ENCODE measurements at places on chromosomes 5 and 9. TPM values are rescaled to one million over a fixed set of nuclear protein-coding genes. Genes with fewer than 3 reads are reported as not detected.

Gene RANBP6
- total RNA-seq: 45.4 TPM

Gene PCDHGB4
- 3.3 TPM for total RNA-seq

Gene C8G
- total RNA-seq: 1.2 TPM

Gene ASPN
- 6.7 TPM for total RNA-seq

Gene PCDHAC1
- 0.85 TPM for total RNA-seq

Gene BSPRY
- total RNA-seq: 5.2 TPM

Gene MEGF10
- total RNA-seq: 8.7 TPM

Gene ARID3C
- not detected for total RNA-seq

Gene MAML1
- total RNA-seq: 34.4 TPM

Gene TAF11L2
- not detected for total RNA-seq

Gene ACTBL2
- not detected for total RNA-seq

Gene SGCD
- 12.4 TPM for total RNA-seq

Gene ENTREP1
- total RNA-seq: 5.3 TPM

Gene PCDHA9
- 0.14 TPM for total RNA-seq

Gene SOWAHA
- total RNA-seq: not detected

Gene IL6ST
- 271 TPM for total RNA-seq

Gene MLANA
- total RNA-seq: not detected

Gene SLC25A2
- not detected for total RNA-seq

Gene IL13
- total RNA-seq: not detected

Gene PRSS3
- not detected for total RNA-seq

Gene PDE8B
- 2.4 TPM for total RNA-seq

Gene BHMT2
- total RNA-seq: 31.2 TPM

Gene BTNL8
- total RNA-seq: 1.2 TPM

Gene SEMA6A
- 135 TPM for total RNA-seq

Gene WDR38
- not detected for total RNA-seq

Gene NADK2
- 43.6 TPM for total RNA-seq

Gene TSSK1B
- total RNA-seq: not detected

Gene CCDC112
- 4.8 TPM for total RNA-seq

Gene FBP1
- 29.7 TPM for total RNA-seq

Gene DMRT3
- not detected for total RNA-seq

Gene AQP3
- total RNA-seq: 10.3 TPM

Gene CDH9
- total RNA-seq: not detected

Gene NOXA1
- 10.9 TPM for total RNA-seq

Gene PCDHB4
- 1.7 TPM for total RNA-seq

Gene MUSK
- 1.4 TPM for total RNA-seq

Gene UNC5A
- total RNA-seq: 7.6 TPM

Gene SLIT3
- 55.5 TPM for total RNA-seq

Gene IRX4
- total RNA-seq: not detected

Gene IL4
- not detected for total RNA-seq

Gene KCNIP1
- total RNA-seq: 1.7 TPM

Gene LIFR
- 67.5 TPM for total RNA-seq

Gene PRDM9
- total RNA-seq: not detected

Gene SMIM23
- not detected for total RNA-seq

Gene HMMR
- 1.5 TPM for total RNA-seq

Gene KCNT1
- 0.28 TPM for total RNA-seq

Gene GABRA1
- total RNA-seq: 0.55 TPM

Gene SRP19
- 79.8 TPM for total RNA-seq
